ENCODE measurements at places on chromosomes 13 and 19.

- no peak for DNase-seq
Measured at GRCh38 chr13:81577601-81578195, 1236.8 kb upstream of the SPRY2 start.

DNA sequence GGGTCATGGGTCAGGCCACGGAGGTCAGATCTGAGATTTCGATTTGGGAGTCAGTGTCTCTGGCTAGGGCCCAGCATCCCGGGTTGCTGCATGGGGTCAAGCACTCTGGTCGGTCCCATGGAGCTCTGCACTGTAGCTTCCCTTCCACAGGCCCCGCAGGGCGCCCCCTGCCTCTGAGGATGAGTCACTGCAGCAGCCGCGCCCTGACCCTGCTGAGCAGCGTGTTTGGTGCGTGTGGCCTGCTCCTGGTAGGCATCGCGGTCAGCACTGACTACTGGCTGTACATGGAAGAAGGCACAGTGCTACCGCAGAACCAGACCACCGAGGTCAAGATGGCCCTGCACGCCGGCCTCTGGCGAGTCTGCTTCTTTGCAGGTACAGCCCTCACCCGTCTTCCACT, 3.6 kb downstream of the CACNG7 start:
- DNase-seq = no peak

GRCh38 chr13:23922005-23922932, 25.0 kb upstream of the C1QTNF9B start:
- no peak for DNase-seq

DNA sequence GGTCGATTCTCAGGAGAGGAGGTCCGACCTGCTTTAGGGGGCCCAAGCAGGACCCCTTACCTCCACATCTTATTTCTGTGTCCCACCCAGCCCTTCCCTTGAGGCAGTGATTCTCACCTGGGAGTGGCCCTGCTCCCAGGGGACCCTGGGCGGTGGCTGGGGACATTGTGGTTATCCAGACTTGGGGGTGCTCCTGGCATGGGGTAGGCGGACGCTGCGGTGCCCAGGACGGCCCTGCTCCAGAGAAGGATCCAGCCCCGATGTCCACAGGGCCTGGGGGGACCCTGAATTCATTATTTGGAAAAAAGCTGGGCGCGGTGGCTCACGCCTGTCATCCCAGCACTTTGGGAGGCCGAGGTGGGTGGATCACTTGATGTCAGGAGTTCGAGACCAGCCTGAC, 84.4 kb downstream of the GADD45B start:
- DNase-seq = no peak

DNA sequence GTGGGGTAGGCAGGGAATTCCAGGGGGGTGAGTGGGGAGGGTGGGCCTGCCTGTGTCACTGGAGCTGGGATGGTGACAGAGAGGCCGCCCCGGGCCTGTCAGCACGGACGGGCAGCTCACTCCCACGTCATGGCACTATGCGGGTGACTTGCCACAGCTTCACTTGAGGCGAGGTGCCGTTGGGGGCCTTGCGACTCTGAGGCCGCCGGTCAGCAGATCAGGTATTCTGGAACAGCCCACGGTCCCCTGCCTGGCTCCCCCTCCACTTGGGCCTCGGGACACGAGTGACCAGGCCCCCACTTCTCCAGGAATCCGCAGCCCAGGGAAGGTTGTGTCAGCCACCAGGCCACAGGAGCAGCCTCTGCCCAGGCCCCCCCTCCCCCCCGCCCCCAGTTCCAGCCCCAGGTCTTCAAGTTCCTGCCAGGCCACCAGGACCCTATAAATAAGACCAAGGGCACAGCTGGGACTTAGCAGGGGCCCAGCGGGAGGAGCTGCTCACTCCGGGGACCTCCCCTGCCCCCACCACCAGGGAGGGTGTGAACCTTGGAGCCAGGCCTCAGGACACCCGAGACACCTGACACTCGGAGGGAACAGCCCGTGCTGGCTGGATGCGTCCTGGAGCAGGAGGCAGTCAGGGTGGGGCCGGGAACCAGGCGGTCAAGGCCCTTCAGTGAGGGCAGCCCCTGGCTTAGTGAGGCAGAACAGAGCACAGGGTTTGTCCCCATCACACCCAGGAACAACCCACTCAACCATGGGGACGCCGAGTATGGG, 2.7 kb upstream of the MIDN start:
- DNase-seq = no peak

DNA sequence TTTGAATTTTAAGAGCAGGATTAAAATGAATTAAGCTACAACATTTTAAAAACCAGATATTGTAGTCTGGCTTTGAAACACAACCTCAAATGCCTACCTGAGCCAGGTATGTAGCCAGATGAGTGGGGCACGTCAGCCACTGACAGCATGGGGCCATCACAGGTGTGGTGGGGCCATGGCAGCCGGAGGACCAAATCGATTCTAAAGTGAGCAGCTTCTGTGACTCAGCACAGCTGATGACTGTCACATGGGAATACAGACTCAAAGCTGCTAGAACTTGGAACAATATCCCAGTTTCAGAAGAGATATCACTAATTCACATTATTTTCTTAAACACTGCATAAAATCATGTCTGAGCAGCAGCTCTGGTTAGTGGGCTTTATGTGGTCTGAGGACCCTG, 52.8 kb downstream of the SERP2 start:
- DNase-seq = no peak

GRCh38 chr19:2354670-2355069, 5.4 kb upstream of the TMPRSS9 start:
- no peak for DNase-seq

- DNase-seq = no peak
Measured at GRCh38 chr13:25109341-25109740, 13.4 kb downstream of the PABPC3 start.

GRCh38 chr13:86193281-86193680, 394.1 kb upstream of the SLITRK6 start:
- no peak for DNase-seq

DNA sequence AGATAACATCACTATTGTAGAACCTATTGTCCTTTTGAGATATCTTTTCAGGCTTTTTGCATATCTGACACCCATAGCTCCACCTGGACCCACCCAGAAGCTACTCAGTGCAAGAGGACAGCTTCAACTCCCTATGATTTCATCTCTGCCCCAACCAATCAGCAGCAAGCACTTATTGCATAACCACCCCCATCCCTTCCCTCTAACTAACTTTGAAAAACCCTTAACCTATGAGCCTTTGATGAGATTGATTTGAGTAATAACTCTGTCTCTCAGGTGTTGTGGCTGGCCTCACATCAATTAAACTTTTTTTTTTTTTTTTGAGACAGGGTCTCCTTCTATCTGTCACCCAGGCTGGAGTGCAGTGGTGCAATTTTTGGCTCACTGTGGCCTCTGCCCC, 13.4 kb upstream of the MTRF1 start:
- no peak for DNase-seq

DNA sequence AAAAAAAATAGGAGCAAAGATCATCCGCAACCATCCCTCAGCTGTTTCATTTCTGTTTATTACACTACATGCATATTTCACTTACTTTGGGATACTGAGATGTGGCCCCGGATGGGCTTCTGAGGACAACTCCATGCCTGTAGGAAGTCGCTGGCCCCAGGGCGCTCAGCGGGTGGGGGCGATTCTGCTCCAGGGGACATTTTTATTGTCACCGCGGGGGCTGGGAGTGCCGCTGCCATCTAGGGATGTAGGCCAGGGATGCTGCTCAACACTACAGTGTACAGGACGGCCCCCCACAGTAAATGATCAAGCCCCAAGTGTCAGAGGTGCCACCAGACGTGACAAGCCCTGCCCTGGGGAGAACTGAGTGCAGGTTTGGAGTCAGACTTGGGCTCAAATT, 6.4 kb upstream of the BST2 start:
- no peak for DNase-seq

GRCh38 chr19:53865523-53865917, 2.2 kb upstream of the MYADM start:
- DNase-seq = no peak

- no peak for DNase-seq
Measured at GRCh38 chr19:5078182-5078581, 109.3 kb downstream of the KDM4B start.

DNA sequence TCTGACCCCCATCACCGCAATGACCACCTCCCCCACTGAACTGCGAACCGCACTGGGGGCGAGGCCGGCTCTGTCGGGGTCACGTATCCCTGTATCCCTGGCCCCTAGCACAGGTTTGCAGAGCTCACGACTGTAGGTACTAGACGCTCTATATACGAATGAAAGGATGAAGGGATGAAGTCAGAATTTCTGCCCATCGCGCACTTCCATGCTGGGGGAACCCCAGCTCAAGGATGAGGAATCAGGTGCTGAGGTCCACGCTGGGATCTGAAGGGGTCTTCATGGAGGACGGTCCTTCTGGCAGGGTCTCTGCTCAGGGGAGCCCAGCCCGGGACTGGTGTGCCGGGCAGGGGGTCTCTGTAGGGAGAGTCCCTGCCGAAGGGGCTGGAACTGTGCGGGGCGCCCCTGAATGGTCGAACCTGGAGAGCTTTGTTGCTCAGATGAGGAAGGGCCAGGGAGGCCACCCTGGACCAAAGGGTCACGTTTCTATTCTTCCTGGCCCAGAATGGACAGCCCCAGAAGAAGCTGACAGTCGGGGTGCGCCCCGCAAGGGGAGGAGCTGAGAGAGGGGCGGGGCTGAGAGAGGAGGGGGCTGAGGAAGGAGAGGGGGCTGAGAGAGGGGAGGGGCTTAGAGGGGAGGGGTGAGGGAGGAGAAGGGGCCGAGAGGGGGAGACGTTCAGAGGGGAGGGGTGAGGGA, 37.9 kb upstream of the SEMA6B start:
- DNase-seq = no peak

GRCh38 chr19:3045885-3046697, 16.2 kb downstream of the TLE5 start:
- DNase-seq = peak; percentile 42

GRCh38 chr19:4415352-4415751, 12.9 kb downstream of the CHAF1A start:
- no peak for DNase-seq

DNA sequence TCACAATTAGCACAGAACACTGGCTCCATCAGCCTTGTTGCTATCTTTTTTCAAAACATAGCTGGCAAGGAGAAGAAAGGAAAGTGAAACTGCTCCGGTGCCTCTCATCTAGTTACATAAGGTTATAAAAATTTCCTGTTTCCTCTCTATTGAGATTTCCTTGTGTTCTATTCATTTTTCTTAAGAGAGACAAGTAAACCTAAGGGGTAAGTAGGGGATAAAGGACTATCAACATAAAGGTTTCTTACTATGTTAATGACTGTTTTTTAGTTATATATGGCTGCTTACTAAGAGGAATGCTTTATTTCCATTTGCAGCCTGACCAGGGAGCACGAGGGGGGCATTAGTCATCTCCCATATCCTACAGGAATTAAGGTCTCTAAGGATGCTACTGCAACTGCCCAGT, 73.2 kb upstream of the MLNR start:
- no peak for DNase-seq

GRCh38 chr19:13842291-13843103, 34.4 kb upstream of the NANOS3 start:
- peak; percentile 59 for DNase-seq

DNA sequence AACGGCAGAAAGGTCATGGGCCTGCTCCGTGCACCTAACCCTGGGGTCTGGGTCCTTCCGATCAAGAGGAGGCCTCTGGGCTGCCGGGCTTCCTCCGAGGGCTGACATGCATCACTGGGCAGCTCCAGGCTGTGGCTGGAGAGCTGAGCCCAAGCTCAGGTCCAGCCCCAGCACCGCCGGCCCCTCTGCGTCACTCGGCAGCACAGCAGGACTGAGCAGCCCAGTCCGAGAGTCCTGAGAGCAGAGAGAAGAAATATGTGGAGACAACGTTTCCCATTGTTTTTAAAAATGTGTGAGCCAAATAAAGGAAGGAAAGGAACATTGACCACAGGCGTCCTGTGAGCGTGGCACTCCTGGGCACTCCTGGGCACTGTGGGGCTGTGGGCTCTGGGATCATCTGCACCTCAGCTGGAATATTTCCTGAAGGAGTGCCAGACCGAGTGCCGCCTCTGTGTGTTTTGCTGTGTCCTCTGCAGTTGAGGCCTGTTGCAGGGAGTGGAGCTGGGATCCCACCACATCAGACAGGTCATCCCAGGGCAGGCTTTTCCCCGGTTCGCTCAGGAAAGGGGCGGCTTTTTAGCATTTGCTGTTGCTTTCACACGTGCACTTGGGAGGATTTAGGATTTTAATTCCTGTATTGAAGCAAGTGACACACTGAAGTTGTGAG, 37.8 kb upstream of the TFDP1 start:
- DNase-seq = no peak

DNA sequence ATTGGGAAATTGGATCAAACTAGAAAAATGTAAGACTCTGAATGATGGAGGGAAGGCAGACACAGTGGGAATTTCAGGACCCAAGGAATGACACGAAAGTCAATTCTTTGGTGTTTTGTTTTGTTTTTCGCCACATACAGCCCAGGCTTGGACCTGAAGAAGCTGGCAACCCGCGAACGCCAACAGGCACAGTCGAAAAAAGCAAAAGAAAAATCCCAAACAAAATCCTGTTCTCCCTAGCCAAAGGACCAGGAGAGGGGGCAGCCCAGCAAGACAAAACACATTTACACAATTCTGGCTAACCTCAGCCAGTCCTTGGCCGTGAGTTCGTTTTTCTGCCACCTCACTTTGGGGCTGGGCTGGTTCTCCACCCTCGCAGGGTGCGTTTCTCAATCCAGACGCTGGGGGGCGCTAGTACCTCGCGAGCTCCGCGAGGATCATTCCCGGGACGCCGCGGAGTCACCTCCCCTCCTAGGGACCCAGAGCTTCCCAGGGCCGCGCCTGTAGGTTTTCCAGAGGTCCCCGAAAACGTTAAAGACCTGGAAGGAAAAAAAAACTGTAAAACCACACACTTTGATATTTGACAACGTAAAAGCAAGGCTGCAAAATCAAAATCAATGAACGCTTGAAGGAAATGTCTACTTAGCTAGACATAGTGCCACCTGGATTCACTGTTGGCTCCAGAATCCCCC, 34.9 kb upstream of the TPM4 start:
- DNase-seq = peak; percentile 67

GRCh38 chr19:53388904-53389303, 6.0 kb upstream of the ZNF765 start:
- DNase-seq = no peak

DNA sequence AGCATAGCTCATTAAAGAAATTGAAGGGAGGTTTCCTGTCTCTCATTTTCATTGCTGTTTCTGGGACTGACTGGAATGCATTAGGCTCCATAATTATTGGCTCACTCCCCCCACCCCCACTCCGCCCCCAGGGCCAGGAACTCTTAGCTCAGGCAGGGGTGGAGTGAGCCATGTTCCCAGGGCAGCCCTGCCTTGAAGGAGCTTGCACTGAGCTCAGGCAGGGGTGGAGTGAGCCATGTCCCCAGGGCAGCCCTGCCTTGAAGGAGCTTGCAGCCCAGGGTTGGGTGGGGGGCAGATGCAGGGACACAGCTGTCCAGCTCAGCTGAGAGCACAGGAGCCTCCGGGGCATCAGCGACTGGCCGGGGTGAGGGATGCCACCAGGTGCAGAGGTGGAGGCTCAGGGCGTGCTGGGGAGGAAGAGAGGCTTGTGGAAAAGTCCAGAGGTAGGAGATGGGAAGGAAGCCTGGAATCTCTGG, 39.1 kb upstream of the TFDP1 start:
- DNase-seq = no peak

Data from NAMALWA (cell line).